CD4-positive, alpha-beta T cell treated with Interleukin-10 for 1 hour (primary cell): ENCODE measurements at places on chromosomes 3 and 15.

DNA sequence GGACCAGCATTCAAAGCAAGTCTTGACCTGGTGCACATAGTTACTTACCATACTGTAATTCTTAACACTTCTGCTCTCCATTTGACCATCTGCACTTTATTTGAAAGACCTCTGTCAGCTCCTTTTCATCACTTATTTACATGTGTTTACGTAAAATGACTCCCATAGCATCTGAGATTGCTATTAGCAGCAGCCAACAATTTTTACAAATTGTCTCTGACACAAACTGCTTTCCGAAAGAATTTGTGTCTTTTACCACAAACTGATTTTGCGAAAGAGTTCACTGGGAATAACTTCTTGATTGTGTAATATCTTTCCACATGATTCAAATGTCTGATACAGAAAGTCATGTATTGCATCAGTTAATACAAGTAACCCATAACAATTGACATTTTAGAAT, 144.1 kb upstream of the PEX5L start:
- no peak for DNase-seq

DNA sequence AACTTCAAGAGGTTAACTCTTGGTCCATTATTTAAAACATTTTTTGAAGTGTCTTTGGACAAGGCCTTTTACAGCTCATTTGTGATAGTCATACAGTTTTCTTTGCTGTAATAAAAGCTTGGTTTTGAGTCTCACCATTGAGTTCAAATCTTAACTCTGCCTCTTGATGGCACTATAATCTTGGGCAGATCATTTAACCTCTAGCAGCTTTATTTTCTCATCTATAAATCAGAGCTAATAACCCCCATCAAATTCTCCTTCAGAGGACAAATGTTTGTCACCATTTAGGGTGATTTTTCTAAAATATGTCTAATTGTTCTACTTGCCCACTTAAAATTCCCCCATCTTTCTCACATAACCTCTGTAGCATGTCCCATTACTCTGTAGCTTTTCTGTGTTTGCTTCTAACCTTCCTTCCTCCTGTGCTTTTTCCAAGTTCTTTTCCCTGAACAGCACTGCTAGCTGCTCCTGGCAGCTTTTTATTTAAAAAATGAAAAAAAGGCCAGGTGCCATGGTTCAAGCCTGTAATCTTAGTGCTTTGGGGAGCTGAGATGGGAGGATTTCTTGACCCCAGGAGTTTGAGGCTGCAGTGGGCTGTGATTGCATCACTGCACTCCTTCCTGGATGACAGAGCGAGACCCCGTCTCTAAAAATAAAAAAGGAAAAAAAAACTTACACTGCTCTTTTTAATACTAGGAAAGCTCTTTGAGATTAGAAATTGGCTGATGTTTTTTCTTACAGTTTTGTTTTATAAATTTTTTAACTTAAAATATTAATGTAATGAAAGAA, 28.5 kb downstream of the UBE2E1 start:
- DNase-seq = no peak

DNA sequence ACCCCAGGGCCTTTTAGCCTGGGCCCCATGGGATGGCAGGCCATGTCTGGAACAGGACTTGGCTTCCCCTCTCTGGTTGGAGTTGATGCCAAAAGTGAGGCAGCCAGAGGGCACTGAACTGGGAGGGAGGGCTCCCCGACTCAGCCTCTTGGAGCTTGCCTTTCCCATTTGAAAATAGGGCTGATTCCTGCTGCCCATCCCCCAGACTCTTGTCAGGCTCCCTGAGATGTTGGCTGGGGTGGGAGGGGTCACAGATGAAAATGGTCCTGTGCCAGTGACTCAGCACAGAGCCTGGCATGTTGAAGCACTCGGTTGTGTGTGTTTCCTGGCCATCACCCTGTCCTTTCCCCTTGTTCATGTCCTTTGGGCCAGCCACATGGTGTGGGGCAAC, 6.6 kb downstream of the PPCDC start:
- DNase-seq = no peak

DNA sequence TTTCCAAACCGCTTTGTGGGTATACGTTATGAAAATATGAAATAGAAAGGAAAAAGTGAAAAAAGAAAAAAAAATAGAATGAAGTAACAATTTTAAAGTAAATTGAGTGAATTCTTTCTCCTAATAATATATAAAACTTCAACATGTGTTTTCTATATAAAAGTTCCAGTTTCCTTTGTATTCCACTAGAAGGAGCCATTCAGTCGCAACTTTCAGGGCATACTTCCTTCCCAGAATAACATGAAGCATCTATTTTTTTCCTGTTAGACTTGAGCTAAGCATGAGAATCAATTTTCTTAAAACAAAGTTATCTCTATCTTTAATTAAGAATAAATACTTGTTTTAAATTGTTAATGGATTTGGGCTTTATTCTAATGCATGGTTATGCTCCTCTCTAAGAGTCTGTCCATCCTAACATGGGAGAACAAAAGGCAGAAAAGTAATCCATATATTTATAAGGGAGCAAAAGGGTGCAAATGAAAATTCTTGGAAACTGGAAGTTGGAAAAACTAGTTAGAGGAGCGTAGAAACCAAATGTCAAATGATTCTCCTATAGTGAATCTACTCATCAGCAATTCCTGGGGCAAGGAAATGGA, 16.0 kb upstream of the VGLL3 start:
- no peak for DNase-seq

- no peak for DNase-seq
Measured at GRCh38 chr3:72224804-72225509, 440.0 kb upstream of the PROK2 start.

DNA sequence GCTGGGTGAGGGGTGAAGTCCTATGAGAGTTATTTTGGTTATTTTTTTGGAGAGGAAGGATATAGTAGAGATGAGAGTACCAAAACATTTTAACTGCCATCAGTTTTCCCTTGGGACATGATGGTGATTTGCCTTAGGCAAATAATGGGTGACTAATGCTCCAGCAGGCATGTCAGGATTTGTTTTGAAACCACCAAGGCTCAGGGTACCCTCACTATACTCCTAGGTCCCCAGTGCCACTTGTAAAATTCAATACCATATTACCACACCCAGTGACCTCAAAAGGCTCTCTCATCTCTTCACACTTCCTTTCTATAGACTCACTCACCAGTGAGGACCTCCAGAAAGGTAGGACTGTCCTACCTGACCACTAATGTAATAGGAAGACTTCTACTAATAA, 83.6 kb downstream of the WDR72 start:
- no peak for DNase-seq

GRCh38 chr3:37029516-37030163, 36.3 kb downstream of the MLH1 start:
- DNase-seq = no peak
